ENCODE measurements at places on chromosomes 16 and 17. TPM values are rescaled to one million over a fixed set of nuclear protein-coding genes. Genes with fewer than 3 reads are reported as not detected.

Gene RASD1
- 11.4 TPM for total RNA-seq

Gene ITGAD
- total RNA-seq: 1.5 TPM

GRCh38 chr16:25172831-25173230, 43.9 kb upstream of the AQP8 start:
- no peak overlapping the region for H3K27ac ChIP-seq
- no peak overlapping the region for H3K4me3 ChIP-seq
- H3K36me3 ChIP-seq: peaks cover 15% of the 10 kb centered on the region
- H3K4me1 ChIP-seq: no peaks in the 10 kb centered on the region
- no peak for DNase-seq

Gene KRT23
- total RNA-seq: 1.3 TPM

- no peak overlapping the region for H3K27ac ChIP-seq
- DNase-seq: no peak
- no peak overlapping the region for H3K4me3 ChIP-seq
- H3K4me1 ChIP-seq: no peaks in the 10 kb centered on the region
These were observed 37.8 kb upstream of the LHX1 start for GRCh38 chr17:36899250-36900159.

DNA sequence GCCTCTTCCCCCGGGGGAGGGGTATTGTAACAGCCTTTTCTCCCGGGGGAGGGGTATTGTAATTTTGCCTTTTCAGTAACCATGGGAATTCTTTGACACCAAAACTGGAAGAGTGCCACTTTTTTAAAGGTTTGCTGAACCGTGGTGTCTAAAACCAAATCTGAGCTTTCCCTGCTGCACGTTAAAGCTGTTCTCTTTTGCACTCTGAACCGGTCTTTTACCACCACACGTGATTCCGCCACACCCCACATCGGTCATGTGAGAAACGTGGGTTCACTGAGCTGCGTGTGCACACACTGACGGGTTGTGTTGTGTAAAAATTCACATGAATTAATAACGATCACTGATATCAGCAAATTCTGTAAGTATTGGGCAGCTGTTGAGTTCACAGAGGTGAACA, 9.2 kb upstream of the ACSF3 start:
- H3K4me1 ChIP-seq: no peaks in the 10 kb centered on the region
- H3K36me3 ChIP-seq: no peaks in the 10 kb centered on the region
- peak; percentile 40 for DNase-seq
- H3K4me3 ChIP-seq: no peak overlapping the region
- H3K27me3 ChIP-seq: peaks cover 5% of the 10 kb centered on the region

GRCh38 chr16:51719376-51719775, 568.3 kb upstream of the SALL1 start:
- H3K4me3 ChIP-seq: no peak overlapping the region
- H3K36me3 ChIP-seq: no peaks in the 10 kb centered on the region
- no peak for DNase-seq
- no peaks in the 10 kb centered on the region for H3K27me3 ChIP-seq

Gene WRAP53
- 10.5 TPM for total RNA-seq

Gene COX10
- total RNA-seq: 17.9 TPM

DNA sequence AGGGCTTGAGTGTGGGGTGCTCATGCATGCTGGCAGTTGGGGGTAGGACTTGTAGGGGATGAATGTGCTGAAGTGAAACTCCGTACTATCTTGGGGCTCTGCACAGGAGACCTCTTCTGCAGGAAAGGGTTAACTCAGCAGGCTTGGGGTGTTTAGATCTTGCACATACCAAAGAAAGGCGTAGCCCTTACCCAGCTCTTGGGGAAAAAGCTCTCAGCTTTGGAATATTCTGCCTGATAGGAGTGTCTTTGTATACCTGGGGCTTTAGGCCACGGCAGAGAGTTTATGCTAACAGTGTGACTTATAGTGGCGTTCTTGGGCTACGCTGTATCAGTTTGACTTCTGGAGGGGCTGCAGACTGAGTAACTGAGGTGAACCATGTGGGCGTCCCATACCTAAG, 21.1 kb downstream of the KRT25 start:
- H3K4me3 ChIP-seq: no peak overlapping the region
- no peak overlapping the region for H3K27ac ChIP-seq
- no peaks in the 10 kb centered on the region for H3K36me3 ChIP-seq
- H3K27me3 ChIP-seq: no peaks in the 10 kb centered on the region

Gene SARM1
- 9.3 TPM for total RNA-seq

GRCh38 chr17:74818291-74818938, 41.3 kb downstream of the GRIN2C start:
- H3K27ac ChIP-seq: no peak overlapping the region
- no peaks in the 10 kb centered on the region for H3K27me3 ChIP-seq
- no peak overlapping the region for H3K4me3 ChIP-seq
- peaks cover 5% of the 10 kb centered on the region for H3K4me1 ChIP-seq

GRCh38 chr16:66289986-66290385, 76.5 kb upstream of the CDH5 start:
- H3K4me3 ChIP-seq: no peak overlapping the region
- no peak for DNase-seq
- no peak overlapping the region for H3K27ac ChIP-seq
- H3K27me3 ChIP-seq: no peaks in the 10 kb centered on the region

DNA sequence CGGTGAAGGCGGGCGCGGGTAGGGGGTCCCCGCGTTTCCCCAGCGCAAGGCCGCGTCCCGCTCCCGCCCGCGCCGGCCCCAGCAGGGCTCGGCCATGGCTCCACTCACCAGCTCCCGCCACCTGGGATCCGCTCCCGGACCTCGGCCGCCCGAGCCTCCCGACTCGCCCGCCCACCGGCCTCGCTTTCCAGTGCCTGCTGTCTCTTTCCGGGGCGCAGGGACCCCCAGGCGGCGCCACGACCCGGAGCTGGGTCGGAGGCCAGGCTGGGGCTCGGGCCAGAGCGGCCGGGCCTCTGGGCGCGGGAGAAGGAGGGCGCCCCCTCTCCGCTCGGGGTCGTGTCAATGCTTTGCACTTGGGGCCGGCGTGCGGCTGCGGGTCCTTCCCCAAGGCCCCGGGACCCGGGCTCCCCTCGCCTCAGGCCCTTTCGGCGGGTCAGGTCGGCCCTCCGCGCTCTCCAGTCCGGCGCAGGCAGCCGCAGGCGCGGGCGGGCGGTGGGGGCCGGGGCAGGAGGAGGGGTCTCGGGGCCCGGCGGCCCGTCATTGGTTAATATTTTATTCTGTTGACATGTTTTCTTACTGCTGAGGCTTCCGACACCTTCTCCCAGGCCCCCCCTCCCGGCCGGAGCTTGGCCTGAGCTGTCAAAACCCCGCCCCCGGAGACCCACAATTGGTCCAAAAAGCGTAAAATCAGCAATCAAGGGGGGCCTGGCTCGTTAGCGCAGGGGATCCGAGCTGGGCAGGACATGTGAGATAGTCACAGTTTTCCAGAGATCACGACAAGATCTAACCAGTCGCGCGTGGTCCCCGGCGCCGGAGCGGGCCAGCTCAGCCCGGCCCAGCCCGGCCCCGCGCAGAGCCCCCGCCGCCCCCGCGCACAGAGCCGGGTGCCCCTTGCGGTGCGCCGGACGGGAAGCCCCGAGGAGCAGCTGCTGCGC, at the start of gene TBX2:
Gene TBX2 (plus strand): TSS at position 713 of the 935 bp plus-strand sequence. CDS start 334 bp downstream, outside the sequence.
- H3K27me3 ChIP-seq: peaks cover 39% of the 10 kb centered on the region
- H3K36me3 ChIP-seq: no peaks in the 10 kb centered on the region
- peak within 1 kb of the TSS; percentile 87 for H3K4me3 ChIP-seq
- DNase-seq: peak; percentile 99
- H3K27ac ChIP-seq: peak within 1 kb of the TSS; percentile 55
- no peaks in the 10 kb centered on the region for H3K4me1 ChIP-seq

Gene KREMEN2
- 0.15 TPM for total RNA-seq

Gene ST3GAL2
- 37.0 TPM for total RNA-seq

Gene PLA2G10
- total RNA-seq: 0.40 TPM

DNA sequence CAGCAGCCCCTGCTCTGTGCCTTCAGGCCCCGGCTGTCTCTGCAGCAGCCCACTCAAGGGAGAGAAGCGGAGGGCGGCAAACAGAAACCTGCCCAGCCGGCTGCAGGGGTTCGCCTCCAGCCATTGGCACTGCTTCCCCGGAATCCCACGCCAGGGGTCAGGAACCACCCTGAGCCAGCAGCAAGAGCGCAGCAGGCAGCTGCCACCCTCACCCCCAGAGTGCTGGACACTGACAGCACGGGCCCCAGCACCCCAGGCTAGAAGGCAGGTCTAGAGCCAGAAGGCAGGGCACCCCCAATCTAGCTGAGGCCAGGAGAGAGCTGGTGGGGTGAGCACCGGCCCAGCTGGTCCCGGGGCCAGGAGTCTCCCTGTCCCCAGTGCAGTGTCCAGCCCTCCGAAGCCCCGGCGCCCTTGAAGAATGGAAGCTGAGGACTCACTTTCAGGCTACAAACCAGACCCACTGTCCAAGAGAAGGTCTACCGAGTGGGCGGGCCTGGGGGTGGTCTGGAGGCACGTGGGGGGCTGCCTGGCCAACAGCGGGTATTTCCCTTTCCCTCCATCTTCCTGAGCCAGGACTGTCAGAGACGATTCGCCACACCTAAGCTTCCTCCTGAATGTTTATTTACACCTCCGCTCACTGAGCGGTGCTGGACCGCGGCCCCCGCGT, 8.4 kb downstream of the UBALD2 start:
- H3K4me1 ChIP-seq: peaks cover 19% of the 10 kb centered on the region
- peak; percentile 29 for DNase-seq
- H3K27ac ChIP-seq: peak overlapping the region; percentile 63

- no peaks in the 10 kb centered on the region for H3K4me1 ChIP-seq
- no peak overlapping the region for H3K4me3 ChIP-seq
- no peak for DNase-seq
- H3K27me3 ChIP-seq: peaks cover 2% of the 10 kb centered on the region
- H3K36me3 ChIP-seq: no peaks in the 10 kb centered on the region
These were observed 395.7 kb upstream of the ASIC2 start for GRCh38 chr17:33688771-33689170.

Gene C1QTNF8
- not detected for total RNA-seq

- no peaks in the 10 kb centered on the region for H3K27me3 ChIP-seq
- H3K4me1 ChIP-seq: no peaks in the 10 kb centered on the region
- H3K36me3 ChIP-seq: no peaks in the 10 kb centered on the region
- DNase-seq: peak; percentile 39
These were observed 21.5 kb downstream of the CFAP20 start for GRCh38 chr16:58107709-58108108.

GRCh38 chr17:77516902-77517301, 376.1 kb downstream of the SEC14L1 start:
- no peak for DNase-seq
- no peaks in the 10 kb centered on the region for H3K27me3 ChIP-seq
- H3K36me3 ChIP-seq: no peaks in the 10 kb centered on the region
- no peak overlapping the region for H3K27ac ChIP-seq
- no peak overlapping the region for H3K4me3 ChIP-seq

- no peaks in the 10 kb centered on the region for H3K27me3 ChIP-seq
- H3K4me3 ChIP-seq: no peak overlapping the region
- no peaks in the 10 kb centered on the region for H3K4me1 ChIP-seq
- no peak overlapping the region for H3K27ac ChIP-seq
- H3K36me3 ChIP-seq: no peaks in the 10 kb centered on the region
These were observed 202.3 kb downstream of the CPPED1 start for GRCh38 chr16:12601290-12601900.

DNA sequence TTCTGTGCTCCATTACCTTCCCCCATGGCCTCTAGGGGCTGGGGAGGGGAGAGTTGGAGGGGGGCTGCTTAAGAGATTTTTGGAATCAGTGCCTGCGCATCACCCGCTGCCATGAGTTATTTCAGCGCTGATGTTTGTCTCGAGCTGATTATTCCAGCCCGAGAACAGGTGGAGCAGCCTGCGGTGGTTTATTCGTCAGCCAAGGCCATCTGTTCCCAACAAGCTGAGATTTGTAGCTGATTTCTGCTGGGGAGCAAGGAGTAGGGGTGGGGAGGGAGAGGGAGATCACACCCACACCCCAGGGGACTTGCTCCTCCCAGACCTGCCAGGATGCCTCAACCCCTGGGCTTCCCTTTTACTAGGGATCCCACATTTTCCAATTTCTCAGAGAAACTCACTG, 23.1 kb downstream of the PIPOX start:
- H3K36me3 ChIP-seq: no peaks in the 10 kb centered on the region
- no peaks in the 10 kb centered on the region for H3K4me1 ChIP-seq
- no peaks in the 10 kb centered on the region for H3K27me3 ChIP-seq

DNA sequence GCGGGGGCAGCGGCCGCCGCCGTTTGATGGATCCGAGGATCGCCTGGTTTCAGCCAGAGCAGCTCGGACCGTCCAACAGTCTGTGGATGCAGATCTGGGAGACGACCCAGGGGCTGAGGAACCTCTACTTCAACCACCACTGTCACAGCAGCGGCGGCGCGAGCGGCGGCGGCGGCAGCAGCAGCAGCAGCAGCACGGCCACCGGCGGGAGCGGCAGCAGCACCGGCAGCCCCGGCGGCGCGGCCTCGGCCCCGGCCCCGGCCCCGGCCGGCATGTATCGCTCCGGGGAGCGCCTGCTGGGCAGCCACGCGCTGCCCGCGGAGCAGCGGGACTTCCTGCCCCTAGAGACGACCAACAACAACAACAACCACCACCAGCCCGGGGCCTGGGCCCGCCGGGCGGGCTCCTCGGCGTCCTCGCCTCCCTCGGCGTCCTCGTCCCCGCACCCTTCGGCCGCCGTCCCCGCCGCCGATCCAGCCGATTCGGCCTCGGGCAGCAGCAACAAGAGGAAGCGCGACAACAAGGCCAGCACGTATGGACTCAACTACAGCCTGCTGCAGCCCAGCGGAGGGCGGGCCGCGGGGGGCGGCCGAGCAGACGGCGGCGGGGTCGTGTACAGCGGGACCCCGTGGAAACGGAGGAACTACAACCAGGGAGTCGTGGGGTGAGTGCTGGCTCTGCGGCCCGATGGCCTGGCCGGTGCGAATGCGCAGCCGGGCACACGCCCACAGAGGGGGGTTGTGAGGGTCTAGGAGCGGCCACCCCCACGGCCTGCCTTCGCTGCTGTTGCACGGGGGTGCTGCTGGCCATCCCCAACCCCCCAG, 702 bp downstream of the TENT4B start:
- no peaks in the 10 kb centered on the region for H3K27me3 ChIP-seq
- peaks cover 8% of the 10 kb centered on the region for H3K4me1 ChIP-seq
- peak; percentile 23 for DNase-seq
- H3K36me3 ChIP-seq: no peaks in the 10 kb centered on the region

Gene FOXO3B
- 2.9 TPM for total RNA-seq

Gene FADS6
- not detected for total RNA-seq

DNA sequence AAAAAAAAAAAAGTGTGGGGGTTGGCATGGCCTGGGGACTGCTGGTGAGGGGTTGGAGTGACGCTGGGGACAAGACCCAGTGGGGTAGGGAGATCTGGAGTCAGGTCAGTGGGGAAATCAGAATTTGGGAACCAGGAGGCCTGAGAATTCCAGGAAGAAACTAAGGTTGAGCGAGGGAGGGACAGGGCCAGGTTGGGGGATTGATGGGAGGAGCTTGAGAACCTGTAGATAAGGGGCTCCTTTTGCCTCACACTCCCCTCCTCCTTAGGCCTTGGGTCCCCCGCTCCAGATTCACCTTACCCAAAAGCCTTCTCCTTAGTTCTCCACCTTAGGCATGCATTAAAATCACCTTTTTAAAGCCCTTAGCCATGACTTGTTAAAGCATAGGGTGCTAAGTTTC, 8.3 kb upstream of the PYDC1 start:
- H3K36me3 ChIP-seq: no peaks in the 10 kb centered on the region
- DNase-seq: no peak
- H3K4me1 ChIP-seq: no peaks in the 10 kb centered on the region
